ENCODE measurements at places on chromosomes 1 and 21.

DNA sequence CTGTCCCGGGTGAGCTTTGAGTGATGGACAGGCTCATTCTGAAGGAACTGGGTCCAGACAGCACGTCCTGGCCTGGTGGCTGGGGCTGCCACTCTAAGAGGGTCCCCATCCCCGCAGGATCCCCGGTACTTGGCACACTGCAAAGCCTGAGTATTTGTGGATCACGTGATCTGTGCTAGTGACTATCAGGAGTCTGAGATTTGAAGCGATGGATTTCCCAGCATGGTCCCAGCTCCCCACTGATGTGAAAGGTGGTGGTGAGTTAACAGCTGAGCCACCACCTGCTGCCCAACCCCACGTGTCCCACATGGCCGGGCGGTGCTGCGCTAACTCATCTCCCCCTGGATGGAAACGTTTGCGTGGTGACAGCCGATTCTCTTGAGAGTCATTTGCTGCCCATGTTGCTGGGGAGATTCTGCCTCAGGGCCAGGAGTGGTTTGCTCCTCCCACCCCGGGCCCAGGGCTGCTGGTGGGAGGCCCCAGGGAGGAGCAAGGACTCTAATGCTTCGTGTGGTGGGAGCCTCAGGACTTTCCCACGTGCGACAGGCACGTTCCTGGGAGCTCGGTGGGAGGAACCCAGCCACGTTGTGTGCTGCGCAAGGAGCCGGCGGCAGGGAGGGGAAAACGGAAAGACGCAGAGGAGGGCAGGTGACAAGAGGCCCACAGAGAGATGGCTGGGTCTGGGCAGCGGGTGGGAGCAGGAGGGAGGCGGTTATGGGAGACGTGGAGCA lies 15.1 kb downstream of the FAAP20 start:
- no peak overlapping the region for H3K27ac ChIP-seq
- H3K27me3 ChIP-seq, result peaks cover 4% of the 10 kb centered on the region
- DNase-seq, result no peak
- no peaks in the 10 kb centered on the region for H3K4me1 ChIP-seq
- no peak overlapping the region for H3K4me3 ChIP-seq
- no peaks in the 10 kb centered on the region for H3K36me3 ChIP-seq

- no peaks in the 10 kb centered on the region for H3K27me3 ChIP-seq
- no peak overlapping the region for H3K27ac ChIP-seq
- no peaks in the 10 kb centered on the region for H3K36me3 ChIP-seq
- H3K4me1 ChIP-seq, result no peaks in the 10 kb centered on the region
Observed at GRCh38 chr1:108570998-108571401, 11.1 kb downstream of the EEIG2 start.

DNA sequence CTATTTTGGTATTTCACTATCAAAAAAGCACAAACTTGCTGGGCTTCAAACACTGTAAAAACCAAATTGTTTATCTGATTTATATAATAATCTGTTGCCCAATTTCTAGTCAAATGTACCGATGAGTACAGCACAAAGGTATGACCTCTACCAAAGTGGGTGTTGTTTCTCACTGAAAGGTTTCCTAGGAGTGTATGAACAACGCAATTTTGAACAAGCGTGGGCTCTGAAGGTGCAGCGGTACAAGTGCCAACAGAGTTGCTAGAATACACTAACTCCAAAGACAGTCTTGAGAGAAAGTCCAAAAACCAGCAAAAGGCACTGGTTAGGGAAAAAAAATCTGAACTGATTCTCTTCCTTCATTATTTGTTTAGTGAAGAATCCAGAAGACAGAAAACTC lies 130.4 kb downstream of the ATP1B1 start:
- H3K36me3 ChIP-seq, result no peaks in the 10 kb centered on the region
- no peak overlapping the region for H3K27ac ChIP-seq
- no peak for DNase-seq
- no peaks in the 10 kb centered on the region for H3K27me3 ChIP-seq
- H3K4me1 ChIP-seq, result no peaks in the 10 kb centered on the region

- H3K27me3 ChIP-seq, result no peaks in the 10 kb centered on the region
- peaks cover 18% of the 10 kb centered on the region for H3K4me1 ChIP-seq
- no peaks in the 10 kb centered on the region for H3K36me3 ChIP-seq
- no peak overlapping the region for H3K27ac ChIP-seq
- H3K4me3 ChIP-seq, result no peak overlapping the region
- DNase-seq, result no peak
Observed at GRCh38 chr1:54413295-54413694, 7.1 kb upstream of the SSBP3 start.

DNA sequence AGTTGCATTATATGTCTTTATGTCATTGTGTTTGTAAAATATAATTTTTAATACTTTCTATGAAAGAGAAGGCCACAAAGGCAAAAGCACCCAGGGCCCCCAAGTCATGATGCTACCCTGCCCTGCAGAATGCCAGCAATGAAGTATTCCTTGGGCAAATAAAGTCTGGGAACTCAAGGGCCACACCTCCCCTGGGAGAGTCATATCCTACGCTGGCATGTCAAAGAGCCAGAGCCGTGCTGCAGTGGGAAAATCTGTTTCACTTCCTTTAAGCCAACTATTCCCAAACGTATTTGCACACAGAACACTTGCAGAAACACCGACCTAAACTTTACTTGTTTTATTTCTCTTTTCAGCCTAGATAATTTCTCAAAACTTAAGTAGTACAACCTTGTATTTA lies 98.4 kb upstream of the KAZN start:
- H3K27ac ChIP-seq, result no peak overlapping the region
- no peak for DNase-seq
- H3K4me1 ChIP-seq, result peaks cover 11% of the 10 kb centered on the region
- no peaks in the 10 kb centered on the region for H3K27me3 ChIP-seq
- no peak overlapping the region for H3K4me3 ChIP-seq
- H3K36me3 ChIP-seq, result no peaks in the 10 kb centered on the region

- no peak for DNase-seq
- H3K4me3 ChIP-seq, result no peak overlapping the region
- H3K4me1 ChIP-seq, result no peaks in the 10 kb centered on the region
Observed at GRCh38 chr1:220950576-220950975, 71.3 kb downstream of the HLX start.

GRCh38 chr1:100458661-100459357 lies 79.1 kb upstream of the GPR88 start:
- no peaks in the 10 kb centered on the region for H3K27me3 ChIP-seq
- peaks cover 17% of the 10 kb centered on the region for H3K4me1 ChIP-seq
- peaks cover 11% of the 10 kb centered on the region for H3K36me3 ChIP-seq
- no peak overlapping the region for H3K4me3 ChIP-seq

Data from neuronal stem cell (in vitro differentiated cells).